ENCODE measurements at places on chromosomes 13 and 19. TPM values are rescaled to one million over a fixed set of nuclear protein-coding genes. Genes with fewer than 3 reads are reported as not detected.

GRCh38 chr13:78586706-78587105, 16.6 kb downstream of the POU4F1 start:
- H3K4me3 ChIP-seq, result no peak overlapping the region
- DNase-seq, result no peak
- no peaks in the 10 kb centered on the region for H3K4me1 ChIP-seq
- H3K27me3 ChIP-seq, result peaks cover 13% of the 10 kb centered on the region

DNA sequence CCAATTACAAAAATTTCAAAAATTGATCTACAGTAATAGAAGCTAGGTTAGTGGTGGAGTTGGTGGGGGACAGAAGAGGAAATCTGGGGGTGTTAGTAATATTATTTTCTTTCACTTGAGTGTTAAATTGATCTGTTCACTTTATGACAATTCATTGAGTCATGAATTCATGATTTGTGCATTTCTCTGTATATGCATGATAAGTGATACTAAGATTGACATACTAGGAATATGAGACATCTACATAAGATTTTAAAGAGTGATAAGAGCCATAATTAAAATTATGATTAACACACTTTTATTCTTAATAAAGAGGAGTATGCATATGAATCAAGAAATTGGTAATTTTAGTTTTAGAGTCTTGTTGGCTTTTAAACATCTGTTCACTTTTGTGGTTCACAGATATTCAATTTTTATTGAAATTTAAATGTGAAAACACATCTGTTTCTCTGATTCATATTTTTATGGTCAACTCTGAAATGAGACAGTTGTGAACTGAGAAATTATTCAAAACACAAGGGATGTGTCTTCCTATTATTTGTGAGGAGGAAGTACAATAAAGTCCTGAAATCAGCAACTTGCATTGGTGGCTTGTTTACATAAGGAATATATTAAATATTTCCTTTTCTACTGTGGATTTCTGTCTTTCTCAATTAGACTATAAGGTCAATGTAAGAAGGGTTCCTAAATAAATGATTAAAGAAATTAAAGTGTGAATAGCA, 196.5 kb downstream of the ITGBL1 start:
- H3K27me3 ChIP-seq, result no peaks in the 10 kb centered on the region
- no peak for DNase-seq
- no peaks in the 10 kb centered on the region for H3K36me3 ChIP-seq
- no peaks in the 10 kb centered on the region for H3K4me1 ChIP-seq
- H3K27ac ChIP-seq, result no peak overlapping the region
- no peak overlapping the region for H3K4me3 ChIP-seq

DNA sequence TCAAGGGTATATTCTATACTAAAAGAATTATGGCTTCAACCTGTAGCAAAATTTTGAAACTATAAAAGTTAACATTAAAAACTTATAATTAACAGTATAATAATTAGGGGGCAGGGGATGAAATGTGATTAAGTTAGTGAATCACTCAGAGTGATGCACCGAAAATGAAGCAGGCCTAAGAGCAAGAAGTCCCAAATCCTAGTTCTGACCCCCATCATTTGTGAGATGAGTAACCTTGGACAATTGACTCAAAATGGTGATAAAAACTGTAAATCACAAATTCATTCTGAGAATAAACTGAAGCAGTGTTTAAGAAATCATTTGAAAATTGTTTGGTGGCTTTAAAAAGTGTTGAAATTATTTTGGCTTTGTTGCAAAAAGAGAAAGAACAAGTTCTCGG, 56.8 kb downstream of the KLF12 start:
- no peaks in the 10 kb centered on the region for H3K36me3 ChIP-seq
- H3K27ac ChIP-seq, result no peak overlapping the region
- H3K4me1 ChIP-seq, result peaks cover 28% of the 10 kb centered on the region

- DNase-seq, result peak; percentile 70
- no peak overlapping the region for H3K27ac ChIP-seq
- H3K36me3 ChIP-seq, result no peaks in the 10 kb centered on the region
- H3K4me1 ChIP-seq, result no peaks in the 10 kb centered on the region
- H3K27me3 ChIP-seq, result no peaks in the 10 kb centered on the region
These were observed 1.1 kb upstream of the FXYD3 start for GRCh38 chr19:35114353-35115176.

DNA sequence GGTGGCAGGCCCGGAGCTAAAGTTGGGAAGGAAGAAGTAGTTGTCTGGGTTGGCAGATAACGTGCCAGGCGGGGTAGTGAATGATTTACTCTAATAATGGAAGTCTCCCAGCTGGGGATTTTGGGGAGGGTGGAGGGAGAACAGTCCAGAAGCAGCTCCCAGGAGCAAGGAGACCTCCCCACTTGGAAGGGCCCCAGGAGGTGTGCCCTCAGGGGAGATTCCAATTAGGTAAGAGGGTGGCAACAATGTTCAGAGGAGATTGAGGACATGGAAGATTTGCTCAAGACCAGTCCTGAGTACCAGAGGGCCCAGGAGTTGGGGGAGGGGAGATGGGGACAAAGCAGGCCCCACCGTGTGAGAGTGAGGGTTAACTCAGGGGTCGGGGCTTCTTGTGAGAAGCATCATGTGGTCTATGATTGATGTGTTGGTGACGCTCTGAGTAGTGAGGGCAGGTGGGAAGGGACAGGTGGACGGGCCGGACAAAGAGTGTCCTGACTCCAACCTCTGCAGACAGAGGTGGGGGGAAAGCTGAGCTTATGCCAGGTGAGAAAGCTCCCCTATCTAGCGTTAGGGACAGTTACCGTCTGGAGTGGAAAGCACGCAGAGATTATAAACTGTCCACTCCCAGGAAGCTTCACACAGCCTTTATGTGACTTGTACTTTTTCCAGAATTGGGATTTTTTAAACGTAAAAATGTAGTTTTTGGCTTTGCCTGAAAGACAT, 3.5 kb downstream of the SPINT2 start:
- no peak for DNase-seq
- no peak overlapping the region for H3K4me3 ChIP-seq
- no peaks in the 10 kb centered on the region for H3K36me3 ChIP-seq
- H3K27me3 ChIP-seq, result no peaks in the 10 kb centered on the region

DNA sequence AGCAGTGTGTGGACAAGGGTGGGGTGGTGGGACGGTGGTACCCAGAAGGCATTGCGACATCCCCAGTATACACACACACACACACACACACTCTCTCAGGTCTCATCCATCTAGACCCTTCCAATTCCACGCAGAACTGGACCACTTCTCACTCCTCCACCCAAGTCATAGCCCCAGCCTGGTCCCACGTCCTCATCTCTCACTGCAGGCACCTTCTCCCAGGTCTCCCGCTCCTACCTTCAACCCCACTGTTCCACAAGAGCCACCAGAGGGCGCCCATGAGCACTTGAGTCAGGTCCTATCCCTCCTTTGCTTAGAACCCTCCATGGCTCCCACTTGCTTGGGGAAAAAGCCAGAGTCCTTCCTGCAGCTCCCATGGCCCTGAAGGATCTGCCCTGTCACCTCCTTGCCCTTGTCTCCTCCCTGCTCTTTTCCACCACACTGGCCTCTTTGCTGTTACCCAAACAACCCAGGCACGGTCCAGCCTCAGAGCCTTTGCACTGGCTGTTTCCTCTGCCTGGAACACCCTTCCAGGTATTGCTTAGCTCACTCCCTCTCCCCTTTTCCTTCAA, 62.6 kb downstream of the IER2 start:
- no peak overlapping the region for H3K27ac ChIP-seq
- DNase-seq, result peak; percentile 69
- H3K27me3 ChIP-seq, result no peaks in the 10 kb centered on the region
- H3K4me3 ChIP-seq, result no peak overlapping the region
- H3K36me3 ChIP-seq, result no peaks in the 10 kb centered on the region
- peaks cover 6% of the 10 kb centered on the region for H3K4me1 ChIP-seq

GRCh38 chr13:102399791-102400674, 1.8 kb downstream of the FGF14 start:
- peaks cover 21% of the 10 kb centered on the region for H3K4me1 ChIP-seq
- H3K4me3 ChIP-seq, result peak overlapping the region; percentile 33
- no peaks in the 10 kb centered on the region for H3K36me3 ChIP-seq
- H3K27me3 ChIP-seq, result no peaks in the 10 kb centered on the region
- no peak overlapping the region for H3K27ac ChIP-seq

- no peak overlapping the region for H3K27ac ChIP-seq
- DNase-seq, result no peak
These were observed 47.8 kb downstream of the PEPD start for GRCh38 chr19:33473653-33474305.

- H3K27ac ChIP-seq, result no peak overlapping the region
- no peak for DNase-seq
- no peaks in the 10 kb centered on the region for H3K27me3 ChIP-seq
- H3K4me3 ChIP-seq, result no peak overlapping the region
- peaks cover 16% of the 10 kb centered on the region for H3K4me1 ChIP-seq
These were observed 41.3 kb downstream of the ARHGEF7 start for GRCh38 chr13:111156421-111156820.

The LYPD5 gene
- polyA plus RNA-seq, result 0.28 TPM
